SIG-M5 (cell line): ENCODE measurements at places on chromosomes 13 and 19.

GRCh38 chr13:60629158-60629557 is 232.1 kb downstream of the TDRD3 start:
- DNase-seq: no peak

GRCh38 chr19:10912619-10913018 is 15.8 kb downstream of the YIPF2 start:
- no peak for DNase-seq

GRCh38 chr19:16206046-16206605 is 8.4 kb downstream of the AP1M1 start:
- no peak for DNase-seq

DNA sequence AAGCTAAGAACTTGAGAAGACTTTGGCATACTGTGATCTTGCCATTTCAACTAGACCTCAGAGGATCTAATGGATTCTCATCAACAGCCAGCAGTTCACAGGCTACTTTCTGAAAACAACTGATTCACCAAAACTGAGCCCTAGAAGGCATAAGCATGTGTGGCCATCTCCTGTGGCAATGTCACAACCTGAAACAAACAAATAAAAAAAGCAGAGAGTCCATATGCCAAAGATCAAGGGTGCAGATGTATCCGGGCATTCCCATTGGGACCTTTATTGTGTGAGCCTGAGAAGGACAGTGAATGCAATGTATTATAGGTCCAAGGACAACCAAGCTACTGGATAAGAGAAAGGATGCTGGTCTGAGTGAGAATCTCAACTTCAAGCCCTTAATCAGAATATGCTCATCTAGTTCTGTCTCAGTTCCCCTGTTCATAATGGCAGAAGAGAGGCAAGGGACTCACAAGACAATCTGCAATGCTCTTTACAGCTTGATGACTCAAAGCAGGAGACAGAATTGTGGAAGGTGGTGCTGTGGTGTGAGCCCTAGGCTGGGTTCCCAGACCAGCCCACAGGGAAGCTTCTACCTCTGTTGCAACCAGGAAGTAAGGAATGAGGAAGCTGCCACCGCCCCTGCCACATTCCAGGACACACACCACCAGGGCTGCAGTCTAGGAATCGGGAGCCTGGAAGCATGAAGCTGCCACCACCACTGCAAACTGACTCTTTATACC is 133.7 kb downstream of the RAP2A start:
- no peak for DNase-seq

- DNase-seq: no peak
Observed at GRCh38 chr19:5356428-5356827, 15.8 kb upstream of the PTPRS start.

- DNase-seq: no peak
Observed at GRCh38 chr19:15015946-15016542, 33.2 kb upstream of the CASP14 start.

DNA sequence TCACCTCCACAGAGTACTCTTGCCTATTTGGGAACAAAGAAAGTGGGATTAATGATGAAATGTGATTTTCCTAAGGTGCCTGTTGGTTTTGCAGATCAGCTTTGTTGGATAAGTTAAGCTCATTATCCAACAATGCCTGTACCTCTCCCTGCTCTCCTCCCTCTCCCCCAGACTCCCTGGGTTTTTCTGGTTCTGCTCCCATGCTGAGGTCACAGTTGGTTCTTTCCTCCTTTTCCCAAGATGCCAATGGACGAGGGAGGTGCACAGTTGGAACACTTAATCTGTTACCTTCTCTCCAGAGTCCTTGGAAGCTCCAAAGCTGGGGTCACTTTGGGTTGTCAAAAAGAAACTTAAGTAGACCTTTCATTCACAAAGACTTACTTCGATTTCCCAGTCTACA is 1.6 kb downstream of the OXGR1 start:
- DNase-seq: no peak

GRCh38 chr13:106520251-106521054 is 15.0 kb downstream of the EFNB2 start:
- no peak for DNase-seq

DNA sequence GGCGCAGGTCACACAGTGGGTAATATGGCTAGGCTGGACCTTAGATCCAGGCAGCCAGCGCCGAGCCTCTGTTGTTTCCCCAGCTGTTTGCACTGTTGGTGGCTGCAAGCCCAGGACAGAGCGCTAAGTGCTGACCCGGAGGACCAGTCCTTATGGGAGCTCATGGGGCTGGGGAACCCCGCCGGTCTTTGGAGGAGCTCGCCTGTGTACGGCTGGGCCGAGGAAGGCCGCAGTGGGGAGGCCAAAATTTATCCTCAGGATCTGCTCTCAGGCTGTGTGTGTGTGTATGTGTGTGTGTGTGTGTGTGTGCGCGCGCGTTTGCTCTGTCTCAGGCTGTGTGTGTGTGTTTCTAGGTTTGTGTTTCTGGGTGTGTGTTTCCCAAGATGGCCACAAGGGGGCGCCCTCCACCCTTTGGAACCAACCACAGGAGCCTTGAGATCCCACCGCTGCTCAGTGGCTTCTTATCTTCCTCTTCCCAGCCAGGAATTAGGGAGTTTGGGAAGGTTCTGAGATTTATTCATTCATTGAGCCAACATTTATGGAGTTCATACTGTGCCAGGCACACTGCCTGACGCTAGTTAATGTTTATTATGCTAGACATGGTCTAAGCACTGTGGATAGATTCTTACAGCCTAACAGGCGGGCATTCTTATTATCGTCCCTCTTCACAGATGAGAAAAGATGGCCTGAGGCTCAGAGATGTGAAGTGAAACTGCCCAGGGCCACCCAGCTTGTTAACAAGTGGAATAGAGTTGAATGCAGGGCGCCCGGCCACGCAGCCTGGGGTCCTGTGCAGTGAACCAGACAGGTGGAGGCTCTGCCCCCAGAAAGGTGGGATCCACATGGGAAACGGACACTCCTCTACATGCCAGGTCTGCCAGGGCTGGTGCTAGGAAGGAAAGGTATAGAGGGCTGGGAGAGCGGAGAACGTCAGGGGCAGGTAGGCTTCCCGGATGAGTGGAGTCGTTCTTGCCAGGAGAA is 13.0 kb downstream of the PGLYRP1 start:
- DNase-seq: no peak

- no peak for DNase-seq
Observed at GRCh38 chr19:57829316-57829715, 783 bp upstream of the ZNF587B start.

DNA sequence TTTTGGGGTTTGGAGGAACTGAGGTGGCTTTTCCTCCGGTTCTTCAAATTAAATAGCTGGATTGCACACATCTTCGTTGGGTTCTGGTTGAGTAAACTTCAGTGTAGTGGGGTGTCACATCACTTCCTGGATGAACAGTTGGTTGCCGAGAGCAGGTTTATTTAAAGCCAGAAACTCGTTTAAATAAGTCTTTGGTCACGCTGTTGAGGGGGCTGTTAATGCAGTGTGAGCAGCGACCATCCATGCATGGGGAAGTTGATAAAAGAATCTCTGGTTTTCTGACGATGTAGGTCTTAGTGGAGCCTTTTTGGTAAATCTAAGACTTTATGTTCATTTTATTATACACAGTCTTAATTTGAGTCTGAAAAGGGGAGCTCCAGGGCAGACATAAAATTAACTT is 351.2 kb upstream of the ARGLU1 start:
- no peak for DNase-seq

DNA sequence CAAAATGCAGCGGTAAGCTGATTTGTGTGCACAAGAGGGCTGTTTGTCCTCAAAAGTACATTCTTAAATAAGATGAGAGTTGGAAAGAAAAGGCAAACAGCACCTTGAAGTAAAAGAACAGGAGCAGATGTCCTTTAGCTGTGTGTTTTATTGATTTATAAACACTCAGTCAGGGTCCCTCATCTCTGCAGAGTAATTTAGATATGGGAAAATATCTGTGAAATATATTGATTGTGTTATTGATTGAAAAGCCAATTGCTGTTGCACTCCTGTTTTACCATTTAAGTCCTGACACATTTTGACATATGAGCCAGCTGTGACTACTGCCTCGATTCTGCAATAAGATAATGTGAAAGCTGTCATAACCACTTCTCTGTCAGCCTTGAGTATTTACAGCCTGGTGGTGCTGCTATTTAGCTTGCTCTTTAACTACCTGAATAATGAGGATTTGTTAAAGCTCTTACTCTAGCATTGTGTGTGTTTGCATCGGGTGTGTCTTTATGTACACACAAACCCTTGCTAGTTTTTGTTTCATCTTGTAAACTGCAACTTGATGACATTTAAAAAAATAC is 550.1 kb downstream of the DACH1 start:
- DNase-seq: no peak
